ENCODE measurements at places on chromosomes 1 and 21.

- DNase-seq = peak; percentile 75
Measured at GRCh38 chr1:30779294-30780071, 21.9 kb upstream of the LAPTM5 start.

- DNase-seq = no peak
Measured at GRCh38 chr1:181319907-181320306, 163.4 kb upstream of the CACNA1E start.

GRCh38 chr1:113998361-113998760, 19.1 kb downstream of the OLFML3 start:
- no peak for DNase-seq

- DNase-seq = no peak
Measured at GRCh38 chr1:5638582-5638981, 353.6 kb downstream of the NPHP4 start.

- DNase-seq = no peak
Measured at GRCh38 chr1:2457444-2457843, 18.6 kb upstream of the PLCH2 start.

- DNase-seq = no peak
Measured at GRCh38 chr1:168454211-168454815, 89.5 kb downstream of the XCL2 start.

GRCh38 chr1:91774520-91775203, 111.3 kb downstream of the TGFBR3 start:
- no peak for DNase-seq

Measured in H54 (cell line).